Stimulated activated CD8-positive, alpha-beta memory T cell treated with anti-CD3 and anti-CD28 coated beads, Interleukin-2, amount 100 ng/mL, for 48 hours (primary cell): ENCODE measurements at places on chromosomes 5 and 9.

DNA sequence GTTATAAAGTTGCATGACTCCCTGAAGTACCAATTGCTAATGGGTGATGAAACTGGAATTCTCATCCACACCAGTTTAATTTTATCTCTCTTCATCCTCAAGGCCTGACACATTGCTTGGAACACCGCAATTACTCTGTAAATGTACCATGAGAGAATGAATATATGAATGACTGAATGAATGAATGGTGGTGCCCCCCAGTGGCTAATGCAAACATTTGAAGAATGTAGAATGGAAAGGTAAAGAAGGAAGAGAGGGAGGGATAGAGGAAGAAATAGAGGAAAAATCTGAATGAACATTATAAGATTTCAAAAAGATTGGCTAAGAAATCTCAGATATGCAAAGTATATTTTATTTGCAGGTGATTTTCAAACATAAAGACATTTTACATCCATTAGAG is 13.1 kb downstream of the PAPPA start:
- no peak for DNase-seq

- DNase-seq = no peak
Observed at GRCh38 chr5:43711496-43711895, 108.5 kb downstream of the NNT start.

DNA sequence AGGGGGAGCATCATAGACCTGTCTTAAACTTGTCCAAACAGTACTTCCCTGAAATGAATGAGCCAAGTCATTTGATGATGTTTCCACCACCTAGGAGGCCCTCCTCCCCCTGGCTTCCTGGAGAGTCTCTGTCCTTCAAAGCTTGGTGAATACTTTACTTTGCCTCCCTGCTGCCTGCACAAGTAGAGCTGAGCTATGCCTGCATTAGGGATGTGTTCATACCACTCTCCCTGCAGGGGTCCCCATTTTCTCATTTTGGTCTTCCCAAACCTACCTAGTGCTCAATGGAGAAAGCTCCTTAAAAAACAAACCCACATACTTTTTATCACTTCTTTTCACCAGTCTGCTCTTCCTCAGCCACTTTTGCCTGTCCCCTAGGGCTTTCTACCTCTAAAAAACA is 7.7 kb downstream of the CCNI2 start:
- DNase-seq = no peak

- DNase-seq = peak; percentile 27
Observed at GRCh38 chr9:121886759-121887485, 206.2 kb downstream of the TTLL11 start.

- no peak for DNase-seq
Observed at GRCh38 chr9:83569326-83569725, 31.1 kb upstream of the FRMD3 start.

- no peak for DNase-seq
Observed at GRCh38 chr5:124696898-124697297, 49.5 kb downstream of the ZNF608 start.

DNA sequence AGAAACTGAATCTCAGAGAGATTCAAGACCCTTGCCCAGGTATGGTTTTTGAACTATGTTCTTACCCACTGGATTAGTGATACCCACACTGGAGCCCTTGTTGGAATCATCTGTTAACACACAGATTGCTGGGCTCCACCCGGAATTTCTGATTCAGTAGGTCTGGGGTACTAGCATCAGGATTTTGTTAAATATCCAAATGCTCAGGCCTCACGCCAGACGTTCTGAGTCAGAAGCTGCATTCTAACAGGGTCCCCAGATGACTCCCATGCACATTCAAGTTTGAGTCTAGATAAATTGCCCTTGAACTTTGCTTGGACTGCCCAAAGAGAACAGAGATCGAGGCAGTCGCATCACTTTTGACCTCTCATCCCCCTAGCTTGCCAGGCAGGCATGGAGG is 182.0 kb upstream of the WWC1 start:
- DNase-seq = no peak

DNA sequence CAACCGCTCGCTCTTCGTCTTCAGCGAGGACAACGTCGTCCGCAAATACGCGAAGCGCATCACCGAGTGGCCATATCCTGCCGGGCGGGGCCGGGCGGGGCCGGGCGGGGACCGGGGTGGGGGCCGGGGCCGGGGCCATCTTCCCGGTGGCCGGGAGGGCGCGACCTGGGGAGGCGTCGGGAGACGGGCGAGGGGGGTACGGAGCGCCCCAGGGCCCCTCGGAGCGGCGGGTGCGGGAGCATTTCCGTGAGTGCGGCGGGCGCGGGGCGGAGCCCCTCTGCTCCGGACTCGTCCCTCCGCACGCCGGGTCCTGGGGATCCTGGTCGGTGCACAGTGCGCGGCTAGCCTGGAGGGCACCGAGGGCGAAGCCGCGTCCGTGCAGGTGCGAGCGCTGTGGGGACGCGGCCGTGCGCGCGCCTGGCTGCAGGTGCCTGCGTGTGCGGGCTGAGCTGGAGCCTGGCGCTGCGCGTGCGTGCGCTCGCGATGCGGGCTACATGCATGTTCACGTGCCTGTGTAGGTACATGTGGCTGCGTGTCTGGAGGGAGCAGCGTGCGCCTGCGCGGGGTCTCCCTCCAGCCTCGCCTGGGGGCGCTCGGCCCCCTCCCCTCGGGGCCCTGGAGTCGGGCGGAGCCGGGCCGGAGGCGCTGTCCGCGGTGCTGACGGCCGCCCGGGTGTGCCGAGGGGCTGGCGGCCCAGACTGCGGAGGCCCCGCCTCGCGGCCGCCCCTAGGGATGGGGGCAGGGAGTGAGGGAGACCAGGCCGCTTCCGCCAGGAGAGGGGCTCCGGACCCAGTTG is 762 bp downstream of the CACNA1B start:
- no peak for DNase-seq

GRCh38 chr9:105842023-105842644 is 147.8 kb downstream of the TMEM38B start:
- no peak for DNase-seq

DNA sequence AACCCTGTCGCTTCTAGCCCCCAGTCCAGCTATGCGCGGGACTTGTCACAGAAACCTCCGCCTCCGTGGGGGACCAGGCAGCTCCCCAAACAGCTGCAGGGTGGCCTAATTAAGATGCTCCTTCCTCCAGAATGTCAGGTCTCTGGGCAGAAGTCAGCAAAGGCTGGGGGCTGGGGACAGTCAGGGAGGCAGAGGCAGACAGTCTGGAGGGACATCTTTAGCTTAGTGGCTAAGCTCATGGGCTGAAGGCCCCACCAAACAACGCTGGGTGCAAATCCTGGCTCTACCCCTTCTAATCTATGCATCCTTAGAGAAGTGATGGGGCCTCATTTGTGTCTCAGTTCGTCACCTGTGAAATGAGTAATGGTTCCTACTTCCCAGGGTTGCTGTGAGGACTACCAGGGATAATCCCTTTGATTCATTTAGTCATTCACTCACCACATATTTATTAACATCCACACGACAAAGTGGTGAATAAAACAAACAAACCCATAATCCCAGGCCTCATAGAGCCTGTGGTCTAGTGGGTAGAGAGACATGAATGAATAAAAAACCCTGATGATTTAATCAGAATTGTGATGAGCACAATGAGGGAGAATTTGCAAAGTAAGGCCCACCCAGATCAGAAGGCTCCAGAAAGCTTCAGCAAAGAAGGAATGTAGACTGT is 20.2 kb upstream of the MED27 start:
- DNase-seq = no peak

- DNase-seq = no peak
Observed at GRCh38 chr9:108053555-108054061, 564.0 kb upstream of the KLF4 start.

DNA sequence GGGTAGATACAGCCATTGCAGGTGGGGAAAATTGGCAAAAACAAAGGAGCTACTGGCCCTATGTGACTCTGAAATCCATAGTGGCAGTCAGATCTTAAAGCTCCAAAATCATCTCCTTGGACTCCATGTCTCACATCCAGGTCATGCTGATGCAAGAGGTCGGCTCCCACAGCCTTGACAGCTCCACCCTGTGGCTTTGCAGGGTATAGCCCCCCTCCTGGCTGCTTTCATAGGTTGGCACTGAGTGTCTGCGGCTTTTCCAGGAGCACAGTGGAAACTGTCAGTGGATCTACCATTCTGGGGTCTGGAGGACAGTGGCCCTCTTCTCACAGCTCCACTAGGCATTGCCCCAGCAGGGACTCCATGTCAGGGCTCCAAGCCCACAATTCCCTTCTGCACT is 1190.1 kb downstream of the CDH12 start:
- DNase-seq = no peak

GRCh38 chr9:97820373-97820772 is 32.7 kb upstream of the FOXE1 start:
- no peak for DNase-seq

- DNase-seq = no peak
Observed at GRCh38 chr9:92384375-92384774, 20.0 kb downstream of the OGN start.

DNA sequence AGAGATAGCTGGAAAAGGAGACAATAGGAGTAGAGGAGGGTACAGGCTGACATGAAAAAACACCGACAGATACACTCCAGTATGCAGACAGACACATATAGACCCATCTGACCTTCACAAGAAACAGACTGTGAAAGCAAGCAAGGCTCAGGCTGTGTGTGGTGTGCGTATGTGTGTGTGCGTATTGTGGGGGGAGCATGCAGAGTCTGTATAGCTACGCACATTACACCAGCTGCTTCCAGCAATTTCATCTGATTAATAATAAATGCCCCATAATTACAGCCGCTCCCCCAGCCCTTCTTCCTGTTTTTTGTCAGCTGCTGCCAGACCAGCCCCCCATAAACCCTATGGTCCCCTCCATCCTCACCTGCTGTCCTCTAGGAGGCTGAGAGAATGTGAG is 6.7 kb downstream of the CNTFR start:
- no peak for DNase-seq

DNA sequence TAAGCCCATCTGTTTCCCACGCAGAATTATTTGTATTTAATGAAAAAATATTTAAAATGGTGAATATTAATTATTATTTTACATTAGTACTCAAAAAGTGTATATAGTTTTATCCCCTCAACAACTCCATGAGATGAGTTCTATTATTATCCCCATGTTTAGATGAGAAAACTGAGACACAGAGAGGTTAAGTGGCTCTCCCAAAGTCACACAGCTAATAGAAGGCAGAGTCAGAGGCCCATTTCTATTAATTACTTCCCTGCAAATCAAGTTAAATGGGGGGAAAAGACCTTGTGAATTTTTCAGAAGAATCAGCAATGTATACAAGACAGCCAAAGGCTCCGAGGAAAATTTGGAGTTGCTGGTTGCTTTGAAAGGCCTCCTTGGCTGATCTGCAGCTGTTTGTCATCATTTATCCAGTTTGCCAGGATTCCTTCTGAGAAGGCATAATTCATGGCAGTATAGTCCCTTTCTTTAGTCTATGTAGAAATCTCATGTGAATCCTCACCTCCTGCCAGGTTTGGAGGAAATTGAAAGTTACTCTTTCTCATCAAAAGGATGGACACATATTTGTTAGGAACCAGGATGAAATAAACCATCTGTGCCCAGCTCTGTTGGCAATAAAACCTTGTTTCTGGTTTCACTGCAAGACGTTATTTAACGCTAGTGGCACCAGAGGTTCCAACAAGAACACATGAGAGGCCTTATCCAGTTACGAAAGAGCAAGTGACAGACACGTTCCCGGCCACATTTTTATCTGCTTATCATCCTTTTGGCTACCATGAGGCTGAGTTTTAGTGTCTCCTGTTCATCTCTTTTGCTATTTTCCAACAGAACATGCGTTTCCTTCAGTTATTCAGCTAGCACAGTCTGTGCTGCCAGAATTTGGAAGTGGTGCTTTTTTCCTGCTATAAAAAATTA is 621 bp downstream of the FYB1 start:
- DNase-seq = no peak
